ENCODE measurements at places on chromosomes 5 and 9.

GRCh38 chr5:166709691-166710090 lies 1581.8 kb upstream of the WWC1 start:
- no peak for DNase-seq

DNA sequence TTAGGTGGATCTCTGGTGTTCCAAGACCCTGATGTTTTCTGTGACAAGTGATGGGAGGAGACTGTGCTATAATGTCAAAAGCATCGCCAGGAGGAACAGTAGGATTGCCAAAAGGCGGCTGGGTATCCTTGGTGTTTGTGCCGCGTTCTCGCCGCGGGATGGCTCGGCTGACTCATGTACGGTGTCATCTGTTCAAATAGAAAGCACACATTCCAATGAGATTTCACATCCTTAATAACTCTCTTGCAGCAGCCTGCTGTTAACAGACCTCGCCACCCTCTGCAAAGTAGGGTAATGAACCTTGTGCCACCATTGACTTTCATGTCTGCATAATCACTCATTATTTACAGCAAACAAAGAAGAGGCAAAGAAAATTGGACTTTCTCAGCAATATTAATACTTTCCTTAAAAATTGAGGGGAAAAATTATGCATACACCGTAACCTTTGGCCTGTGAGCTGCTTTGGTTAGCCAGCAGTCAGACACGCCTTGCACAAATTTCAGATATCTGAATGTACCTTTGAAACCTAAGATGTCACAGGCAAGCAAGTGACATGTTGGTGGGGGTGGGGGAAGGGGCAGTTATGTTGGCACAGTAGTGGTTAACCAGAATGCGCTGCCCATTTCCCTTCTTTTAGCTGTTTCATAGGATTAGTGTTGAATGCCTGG lies 289.4 kb downstream of the EFNA5 start:
- DNase-seq = no peak

DNA sequence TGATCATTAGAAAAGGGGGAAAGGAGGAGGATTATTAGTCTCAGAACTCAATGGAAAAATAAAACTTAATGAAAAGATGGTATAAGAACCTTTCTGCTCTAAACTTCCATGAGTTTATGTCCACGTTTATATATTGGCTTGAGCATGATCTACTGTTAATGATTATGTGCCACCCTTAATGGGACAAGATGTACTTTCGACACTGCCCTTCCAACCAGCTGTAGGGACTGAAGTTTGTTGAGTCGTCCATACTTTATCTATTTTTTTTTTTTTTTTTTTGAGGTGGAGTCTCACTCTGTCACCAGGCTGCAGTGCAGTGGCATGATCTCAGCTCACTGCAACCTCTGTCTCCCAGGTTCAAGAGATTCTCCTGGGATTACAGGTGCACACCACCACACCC lies 25.0 kb upstream of the GABRP start:
- DNase-seq = no peak

- no peak for DNase-seq
Observed at GRCh38 chr5:89981878-89982773, 427.4 kb downstream of the CETN3 start.

DNA sequence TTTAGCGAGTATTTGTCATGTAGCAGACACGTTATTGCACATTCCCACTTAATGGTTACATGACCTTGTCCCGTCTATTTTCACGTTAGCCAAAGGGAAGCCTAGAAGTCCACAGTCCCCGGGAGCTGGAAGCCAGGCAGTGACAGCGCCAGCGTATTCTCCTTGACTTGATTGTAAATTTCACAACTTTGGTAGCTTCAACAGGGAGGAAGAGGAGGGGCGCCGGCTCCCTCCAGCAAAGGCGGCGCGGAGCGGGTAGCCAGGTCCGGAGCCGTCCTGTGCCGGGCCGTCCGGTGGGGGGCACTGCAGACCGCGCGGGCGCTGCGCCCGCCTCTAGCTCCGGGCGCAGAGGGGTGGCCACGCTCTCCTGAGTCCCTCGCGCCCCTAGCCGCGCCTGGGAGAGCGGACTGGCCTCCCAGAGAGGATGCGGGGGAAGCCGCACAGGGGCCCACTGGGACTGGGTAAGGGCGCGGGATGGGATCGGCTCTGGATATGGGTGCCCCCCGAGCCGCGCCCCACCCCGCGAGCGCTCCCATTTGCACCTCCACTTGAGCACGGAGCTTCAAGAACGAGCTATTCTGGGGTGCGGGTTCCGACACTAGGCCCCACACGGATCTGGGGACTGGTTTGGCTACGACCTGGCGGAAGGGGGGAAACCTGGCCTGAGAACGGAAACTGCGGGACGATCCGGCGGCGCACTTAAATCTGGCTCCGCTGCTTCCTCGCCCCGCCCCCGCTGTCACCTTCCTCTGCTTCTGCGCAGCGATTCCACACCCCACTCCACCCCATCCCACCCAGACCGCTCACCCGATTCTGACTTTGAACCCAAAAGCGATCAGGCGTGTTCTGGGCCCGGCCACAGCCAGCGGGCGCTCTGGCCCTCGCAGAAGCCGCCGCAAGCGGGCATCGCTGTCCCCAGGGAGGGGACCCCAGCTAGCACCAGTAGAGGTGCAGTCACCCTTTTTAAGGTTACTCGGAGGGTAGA lies 23.8 kb downstream of the KLF4 start:
- DNase-seq = peak; percentile 46

Measured in liver (tissue), 10 donors.